ENCODE measurements at places on chromosomes 3 and 15. TPM values are rescaled to one million over a fixed set of nuclear protein-coding genes. Genes with fewer than 3 reads are reported as not detected.

- no peak for DNase-seq
These were observed 45.7 kb downstream of the PGBD4 start for GRCh38 chr15:34147371-34148140.

GRCh38 chr3:76811418-76811817, 228.5 kb upstream of the ROBO2 start:
- no peak for DNase-seq

NEK10 gene
- total RNA-seq = 2.1 TPM

WNT7A gene
- total RNA-seq = not detected

DNA sequence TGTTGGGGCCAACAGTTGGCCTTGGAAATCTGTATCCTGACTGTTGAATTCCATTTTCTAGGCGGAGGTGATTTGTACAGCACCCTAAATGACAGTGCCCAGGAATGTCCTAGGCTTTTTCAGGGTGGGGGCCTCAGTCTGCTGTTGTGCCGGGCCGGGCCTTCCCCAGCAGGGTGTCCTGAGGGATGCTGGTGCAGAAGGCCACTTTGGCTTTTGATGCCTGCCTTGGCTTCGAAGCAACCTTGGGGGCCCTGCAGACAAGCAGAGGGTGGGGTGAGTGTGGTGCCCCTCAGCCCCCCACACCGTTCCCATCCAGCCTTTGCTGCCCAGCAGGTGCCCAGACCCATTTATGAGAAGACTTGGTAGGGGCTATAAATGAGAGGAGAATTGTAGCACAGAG, 33.0 kb downstream of the SYNM start:
- DNase-seq = no peak

PIGB gene
- 14.7 TPM for total RNA-seq

DNA sequence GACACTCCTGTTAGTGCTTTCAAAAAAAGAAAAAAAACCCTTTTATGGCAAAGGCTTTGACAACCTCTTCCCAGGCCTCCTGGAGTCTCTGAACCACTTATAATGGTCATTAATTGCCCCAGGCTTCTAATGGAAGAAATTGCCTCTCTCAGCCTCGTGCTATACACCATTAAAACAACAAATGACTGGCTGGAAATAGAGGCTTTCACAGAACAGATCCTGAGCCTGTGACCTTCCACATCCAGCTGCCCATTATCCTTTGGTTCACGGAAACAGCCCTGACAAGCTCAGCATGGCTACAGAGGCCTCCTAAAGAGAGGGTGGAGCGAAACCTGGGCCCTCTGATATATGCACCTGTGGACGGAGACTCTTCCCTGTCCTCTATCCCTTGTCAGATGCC, 26.8 kb upstream of the MKRN3 start:
- no peak for DNase-seq

MNS1 gene
- total RNA-seq = 1.8 TPM

DNA sequence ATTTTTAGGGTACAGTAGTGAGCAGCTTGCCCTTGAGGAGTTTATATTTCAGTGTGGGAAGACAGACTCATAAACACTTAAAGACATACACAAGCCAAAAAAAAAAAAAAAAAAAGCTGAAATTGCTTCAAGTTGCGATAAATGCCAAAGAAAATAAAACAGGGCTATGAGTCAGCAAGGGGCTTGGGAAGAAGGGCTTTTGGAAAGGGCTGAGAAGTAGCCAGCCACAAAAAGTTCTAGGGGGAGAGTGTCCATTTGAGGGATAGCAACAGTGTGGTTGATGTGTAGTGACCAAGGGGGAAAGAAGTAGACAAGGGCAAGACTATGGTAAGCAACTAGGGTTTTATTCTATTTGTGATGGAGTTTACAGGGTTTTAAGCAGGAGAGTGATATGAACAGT, 185.5 kb downstream of the ADAMTS9 start:
- no peak for DNase-seq

DNA sequence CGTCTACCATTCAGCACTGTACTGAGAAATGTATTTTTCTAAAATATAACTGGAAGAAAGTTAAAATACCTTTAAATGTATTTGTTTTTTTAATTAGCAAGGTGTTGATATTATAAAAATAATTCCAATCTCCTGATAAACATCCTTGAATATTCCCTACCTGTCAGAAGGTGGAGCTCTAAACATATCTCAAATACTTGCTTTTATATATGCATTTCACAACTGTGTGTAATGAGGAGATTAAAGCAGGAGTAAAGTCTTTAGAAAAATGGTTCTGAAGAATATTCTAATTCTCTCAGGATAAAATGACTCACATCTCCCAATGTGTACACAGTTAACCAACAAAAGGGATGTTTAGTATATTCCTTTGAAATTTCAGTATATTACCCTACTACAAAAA, 422.7 kb downstream of the PLCL2 start:
- no peak for DNase-seq

GRCh38 chr3:161884830-161885229, 388.2 kb downstream of the OTOL1 start:
- DNase-seq = no peak

DNA sequence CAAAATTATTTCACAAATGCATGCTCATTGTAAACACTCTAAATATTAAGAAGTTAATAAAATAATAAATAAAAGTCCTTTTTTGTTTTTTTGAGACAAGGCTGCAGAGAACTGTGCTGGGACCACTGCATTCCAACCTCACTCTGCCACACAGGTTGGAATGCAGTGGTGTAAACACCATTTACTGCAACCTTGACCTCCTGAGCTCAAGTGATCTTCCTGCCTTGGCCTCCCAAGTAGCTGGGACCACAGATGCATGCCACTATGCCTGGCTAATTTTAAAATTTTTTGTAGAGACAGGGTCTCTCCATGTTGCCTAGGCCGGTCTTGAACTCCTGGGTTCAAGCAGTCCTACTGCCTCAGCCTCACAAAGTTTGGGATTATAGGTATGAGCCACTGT, 578.4 kb downstream of the ZIC1 start:
- DNase-seq = no peak

GRCh38 chr3:107833043-107833442, 257.8 kb downstream of the CD47 start:
- DNase-seq = no peak

DNA sequence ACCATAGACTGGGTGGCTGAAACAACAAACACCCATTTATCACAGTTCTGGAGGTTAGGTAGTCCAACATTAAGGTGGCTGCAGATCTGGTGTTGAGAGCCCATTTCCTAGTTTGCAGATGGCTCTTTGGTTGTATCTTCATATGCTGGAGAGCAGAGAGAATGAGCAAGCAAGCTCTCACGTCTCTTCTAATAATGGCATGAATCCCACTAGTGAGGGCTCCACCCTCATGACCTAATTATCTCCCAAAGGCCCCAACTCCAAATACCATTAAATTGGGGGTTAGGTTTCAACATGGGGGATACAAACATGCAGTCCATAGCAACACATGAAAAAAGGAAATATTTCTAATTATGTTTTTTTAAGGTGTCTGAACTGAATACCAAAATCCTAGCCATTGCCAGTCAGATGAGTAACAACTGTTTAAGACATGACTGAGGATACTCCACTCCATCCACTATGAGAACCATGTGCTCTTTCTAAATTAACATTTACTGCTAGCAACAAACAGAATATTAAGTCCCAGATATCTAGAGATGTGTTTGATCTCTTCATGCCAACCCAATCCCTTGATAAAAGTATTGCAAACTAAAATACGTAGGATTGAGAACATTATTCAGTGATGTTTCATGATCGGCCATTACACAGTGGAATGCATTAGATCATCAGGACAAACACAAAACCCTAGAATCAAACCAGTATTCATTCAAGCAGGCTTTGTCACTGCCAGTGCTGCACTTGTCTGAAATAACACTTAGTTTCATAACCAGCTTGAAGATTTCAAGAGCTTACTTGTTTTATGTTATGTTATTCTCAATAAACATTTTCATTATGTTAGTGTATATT, 340.3 kb downstream of the SLC9A9 start:
- DNase-seq = no peak

- no peak for DNase-seq
These were observed 134.8 kb downstream of the THRB start for GRCh38 chr3:24359645-24360462.

DNA sequence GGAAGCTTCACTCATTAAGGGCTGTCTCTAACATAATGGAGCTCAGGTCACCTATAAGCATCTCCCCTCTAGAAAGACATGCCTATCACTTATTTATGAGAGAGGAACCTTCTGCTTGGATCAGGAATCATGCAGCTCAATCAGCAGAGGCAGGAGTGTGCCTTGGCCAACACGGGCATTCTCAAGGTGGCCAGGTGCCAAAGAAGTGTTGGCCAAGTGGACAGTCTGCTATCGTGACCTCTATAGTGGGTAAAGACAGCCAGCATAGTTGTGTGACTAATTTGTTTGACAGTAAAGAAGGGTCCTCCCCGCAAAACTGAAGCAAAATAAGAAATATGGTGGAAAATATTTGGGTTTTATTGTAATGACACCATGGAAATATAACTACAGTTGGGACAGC, 14.7 kb upstream of the AGTR1 start:
- DNase-seq = no peak

GRCh38 chr3:38805765-38806386, 10.1 kb downstream of the SCN10A start:
- DNase-seq = no peak

DUOXA2 gene
- not detected for total RNA-seq

- no peak for DNase-seq
These were observed 29.7 kb downstream of the MECOM start for GRCh38 chr3:169633789-169634188.

DNA sequence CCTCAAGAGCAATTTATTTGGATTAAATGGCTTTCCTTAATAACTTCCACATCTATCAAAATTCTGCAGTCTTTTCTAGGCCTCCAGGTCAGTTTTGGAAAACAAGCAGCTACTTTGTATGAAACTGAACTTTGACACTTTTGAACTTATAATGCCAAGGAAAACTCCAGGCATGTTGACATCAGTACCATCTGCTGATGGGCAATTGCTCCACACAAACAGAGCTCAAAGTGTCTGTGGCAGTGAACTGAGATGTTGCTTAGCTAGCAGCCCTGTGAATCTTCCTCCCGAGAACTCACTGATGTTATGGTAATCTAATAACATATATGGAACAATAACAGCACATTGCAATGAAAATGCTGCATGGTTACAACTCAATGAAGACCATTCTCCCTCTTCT, 250.2 kb downstream of the THRB start:
- DNase-seq = no peak

GRCh38 chr15:45177285-45177684, 10.5 kb downstream of the SHF start:
- DNase-seq = no peak

DNA sequence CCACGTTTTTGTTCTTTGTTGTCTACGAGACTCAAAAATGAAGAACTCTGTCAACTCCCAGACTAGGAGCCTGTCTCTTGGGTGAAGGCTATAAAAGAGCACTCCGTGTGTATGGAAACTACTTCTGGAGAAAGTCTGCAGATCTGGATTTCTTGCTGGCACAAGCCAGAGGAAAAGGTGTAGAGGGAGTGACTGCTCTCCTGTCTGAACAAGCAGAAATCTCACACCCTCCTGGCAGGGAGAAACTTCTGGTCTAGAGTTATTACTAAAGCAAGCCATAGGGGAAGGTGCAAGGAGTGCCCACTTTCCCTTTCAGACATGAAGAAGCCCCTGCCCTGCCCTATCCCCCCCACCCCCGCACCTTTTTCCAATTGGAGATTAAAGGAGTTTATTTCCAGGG, 9.5 kb downstream of the PLAAT1 start:
- no peak for DNase-seq

GRCh38 chr3:187999821-188000220, 154.1 kb upstream of the LPP start:
- no peak for DNase-seq

SEMA4B gene
- 104 TPM for total RNA-seq

MCTP2 gene
- total RNA-seq = 18.3 TPM

DNA sequence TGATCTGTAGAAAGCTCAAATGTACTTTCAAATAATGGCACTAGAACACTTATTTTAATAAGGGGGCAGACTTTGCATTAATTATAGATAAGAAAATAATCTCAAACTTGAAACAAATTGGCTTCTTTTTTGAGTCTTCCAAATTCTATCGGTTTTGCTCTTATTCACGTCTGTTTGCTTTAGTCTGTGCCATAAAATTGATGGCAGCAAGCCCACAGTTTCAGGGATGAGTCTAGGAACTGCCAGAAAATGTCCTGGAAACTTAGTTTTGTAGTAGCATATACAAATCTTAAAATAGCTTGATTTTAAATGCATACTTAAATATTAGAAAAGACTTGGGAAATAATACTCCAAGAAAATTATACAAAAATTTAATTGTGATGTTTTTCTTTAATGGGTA, 39.7 kb downstream of the BCHE start:
- no peak for DNase-seq

LCTL gene
- 3.3 TPM for total RNA-seq

AEN gene
- 14.4 TPM for total RNA-seq

DNA sequence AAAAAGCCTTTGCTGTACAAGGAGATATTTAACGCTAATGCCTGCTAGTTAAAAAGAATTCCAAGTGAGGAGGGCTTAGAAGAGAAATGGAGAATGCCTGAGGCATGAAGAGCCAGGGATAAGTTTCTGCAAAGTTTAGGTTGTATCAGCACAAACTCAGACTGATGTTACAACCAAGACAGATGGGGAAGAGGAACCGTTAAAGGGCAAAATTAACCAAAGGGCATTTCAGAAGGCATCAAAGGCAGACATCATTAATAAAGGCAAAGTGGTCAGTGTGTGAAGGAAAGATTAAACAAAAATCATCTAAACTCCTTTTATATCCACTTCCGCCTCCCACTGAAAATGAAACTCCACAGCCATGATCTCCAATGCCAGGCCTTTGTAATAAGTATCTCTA, 7.0 kb downstream of the MYO5A start:
- DNase-seq = no peak

GRCh38 chr15:55796321-55796965, 53.5 kb upstream of the PRTG start:
- no peak for DNase-seq

PDIA5 gene
- 18.3 TPM for total RNA-seq

DNA sequence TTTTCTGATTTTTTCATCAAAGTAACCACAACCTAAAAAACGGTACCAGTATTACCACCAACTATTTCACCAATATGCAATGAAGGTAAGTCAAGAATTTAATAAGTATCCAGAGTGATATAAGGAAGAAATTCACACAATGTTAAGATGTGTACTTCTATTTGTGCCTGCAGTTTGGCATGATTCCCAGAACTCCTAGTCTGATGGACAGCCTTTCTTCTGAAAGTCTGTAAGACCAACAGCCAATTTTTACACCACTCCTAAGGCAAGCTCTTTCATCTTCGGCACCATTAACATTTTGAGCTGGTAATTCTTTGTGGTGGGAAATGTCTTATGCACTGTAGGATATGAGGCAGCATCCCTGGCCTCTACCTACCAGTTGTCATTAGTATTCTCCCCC, 108.3 kb downstream of the VPS13C start:
- no peak for DNase-seq

DNA sequence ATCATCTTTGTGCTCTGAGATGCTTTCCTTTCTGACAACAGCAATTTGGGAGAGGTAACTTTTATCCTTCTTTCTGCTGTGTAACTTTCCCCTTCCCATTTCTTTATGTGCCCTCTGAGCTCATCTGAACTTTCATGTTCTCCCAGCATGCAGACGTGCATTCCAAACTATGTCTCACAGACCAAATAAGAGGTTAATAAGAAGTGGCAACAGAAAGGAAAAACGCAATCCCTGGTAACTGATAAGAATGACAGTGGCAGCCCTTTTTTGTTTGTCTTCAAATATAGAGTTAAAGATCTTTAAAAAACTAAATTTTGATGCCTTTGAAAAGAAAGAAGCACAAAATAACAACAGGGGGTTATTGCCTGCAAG, 533.4 kb downstream of the FOXP1 start:
- no peak for DNase-seq
